ENCODE measurements at places on chromosomes 1 and 21.

DNA sequence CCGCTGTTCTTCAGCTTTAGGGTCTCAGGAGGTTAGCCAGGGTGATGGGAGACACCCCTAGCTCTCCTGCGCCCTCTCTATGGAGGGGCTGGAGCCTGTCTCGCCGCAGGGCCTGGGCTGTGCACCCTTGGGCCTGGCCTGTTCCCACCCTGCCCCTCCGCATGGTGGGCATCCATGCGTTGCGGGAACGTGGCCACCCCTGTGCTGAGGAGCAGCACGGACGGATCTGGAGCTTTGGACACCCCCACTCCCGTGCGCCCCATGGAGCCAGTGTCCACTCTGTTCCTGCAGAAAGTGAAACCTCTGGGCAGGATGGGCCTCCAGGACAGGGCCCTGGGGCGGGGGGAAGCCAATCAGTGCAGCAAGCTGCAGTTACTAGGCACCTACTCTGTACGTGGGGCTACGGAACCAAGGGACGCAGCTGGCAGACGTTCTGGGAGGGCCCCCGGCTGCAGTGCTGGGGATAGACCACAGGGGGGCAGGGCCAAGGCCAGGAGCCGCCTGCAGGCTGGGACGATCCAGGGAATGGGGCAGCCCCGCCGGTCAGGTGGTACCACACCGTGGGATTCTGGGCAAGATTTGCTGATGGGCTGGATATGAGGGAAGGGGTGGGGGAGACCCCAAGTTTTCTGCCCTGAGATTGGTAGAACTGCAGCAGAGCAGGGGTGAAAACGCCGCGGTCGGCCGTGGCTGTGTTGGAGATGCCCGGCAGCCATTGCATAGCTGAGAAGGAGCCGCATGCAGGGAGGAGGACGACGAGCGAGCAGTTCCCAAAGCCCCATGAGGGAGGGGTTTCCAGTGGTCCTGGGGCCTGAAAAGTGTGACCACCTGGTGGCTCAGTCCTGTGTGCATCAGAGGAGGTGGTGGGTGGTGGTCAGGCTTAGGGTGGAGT lies 43.3 kb downstream of the TP73 start:
- DNase-seq, result no peak

DNA sequence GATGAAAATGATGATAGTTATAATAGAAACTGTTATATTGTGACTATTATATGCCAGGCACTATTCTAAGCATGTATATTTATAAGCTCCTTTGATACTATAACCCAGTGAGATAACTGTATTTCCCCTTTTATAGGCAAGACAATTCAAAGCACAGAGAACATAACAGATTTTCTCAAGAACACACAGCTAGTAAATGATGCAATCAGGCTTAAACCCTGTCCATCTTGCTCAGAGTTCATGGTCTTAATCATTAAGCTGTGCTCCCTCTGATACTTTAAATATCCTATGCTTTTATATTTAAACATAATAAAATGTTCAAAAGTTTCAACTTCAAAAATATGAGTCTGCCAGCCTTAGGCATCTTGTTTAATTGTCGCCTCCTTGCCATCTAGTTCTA lies 88.6 kb downstream of the PHTF1 start:
- no peak for DNase-seq

- no peak for DNase-seq
These were observed 395.6 kb downstream of the NPHP4 start for GRCh38 chr1:5596651-5597050.

- DNase-seq, result no peak
These were observed 42.6 kb upstream of the EDN2 start for GRCh38 chr1:41526956-41527561.

- no peak for DNase-seq
These were observed 53.1 kb upstream of the ZNF648 start for GRCh38 chr1:182114627-182115023.

DNA sequence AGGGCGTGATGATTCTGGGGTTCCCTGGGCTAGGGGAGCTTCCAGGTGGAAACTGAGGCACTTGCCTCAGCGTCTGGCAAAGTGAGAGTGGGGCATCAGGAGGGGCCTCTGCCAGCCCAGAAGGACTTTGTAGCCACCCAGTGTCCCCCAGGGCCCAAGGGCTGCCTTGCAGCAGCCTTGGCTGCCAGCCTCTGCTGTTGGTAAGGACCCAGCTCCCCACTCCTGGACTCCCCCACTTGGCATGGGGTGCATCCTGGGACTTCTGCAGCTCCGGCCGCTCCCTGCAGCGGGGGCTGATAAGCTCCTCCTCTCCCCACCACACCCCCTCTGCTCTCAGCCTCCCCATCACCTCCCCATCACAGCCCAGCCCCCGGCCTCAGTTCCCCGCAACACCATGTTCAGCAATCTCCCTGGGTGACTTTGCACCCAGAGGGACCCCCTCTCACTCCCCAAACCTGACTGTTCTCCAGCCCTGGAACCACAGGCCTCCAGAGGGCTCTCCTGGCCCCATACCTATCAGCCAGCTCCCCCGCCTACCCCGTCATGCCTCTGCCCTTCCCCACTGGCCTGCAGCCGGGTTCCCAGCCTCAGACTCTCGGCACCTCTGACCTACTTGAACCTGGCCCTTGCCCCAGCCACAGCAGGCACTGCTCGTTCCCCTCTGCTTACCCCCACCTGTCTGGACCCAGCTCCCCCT lies 113.0 kb downstream of the CRYAA start:
- no peak for DNase-seq

GRCh38 chr1:59522925-59523505 lies 226.1 kb downstream of the FGGY start:
- DNase-seq, result no peak

- no peak for DNase-seq
These were observed 87.9 kb upstream of the HMCN1 start for GRCh38 chr1:185646202-185646683.

GRCh38 chr21:34003428-34003827 lies 70.0 kb upstream of the MRPS6 start:
- no peak for DNase-seq

- no peak for DNase-seq
These were observed 56.6 kb downstream of the SYT6 start for GRCh38 chr1:114097109-114097508.

GRCh38 chr1:165364568-165365133 lies 8.1 kb upstream of the LMX1A start:
- DNase-seq, result no peak

DNA sequence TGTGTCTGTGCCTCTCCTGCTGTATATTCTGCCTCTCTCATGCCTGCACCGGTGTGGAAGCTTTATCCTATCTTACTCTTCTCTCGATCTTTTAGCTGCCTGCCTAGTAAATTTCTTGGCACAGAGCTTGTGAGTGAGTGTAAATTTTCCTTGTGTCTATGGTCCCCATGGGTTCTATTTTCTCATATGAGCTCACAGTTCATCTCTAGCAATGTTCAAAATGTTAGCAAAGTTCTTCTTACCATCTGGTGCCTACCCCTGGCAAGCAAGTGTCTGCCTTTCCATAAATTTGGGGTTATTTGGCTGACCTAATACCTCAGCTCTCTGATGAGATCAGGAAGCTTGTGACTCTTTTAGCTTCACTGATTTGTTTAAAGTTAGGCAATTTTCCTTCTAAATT lies 572.1 kb upstream of the BRINP3 start:
- DNase-seq, result no peak

- DNase-seq, result peak; percentile 16
These were observed 8.3 kb downstream of the ACTRT2 start for GRCh38 chr1:3029481-3029961.

DNA sequence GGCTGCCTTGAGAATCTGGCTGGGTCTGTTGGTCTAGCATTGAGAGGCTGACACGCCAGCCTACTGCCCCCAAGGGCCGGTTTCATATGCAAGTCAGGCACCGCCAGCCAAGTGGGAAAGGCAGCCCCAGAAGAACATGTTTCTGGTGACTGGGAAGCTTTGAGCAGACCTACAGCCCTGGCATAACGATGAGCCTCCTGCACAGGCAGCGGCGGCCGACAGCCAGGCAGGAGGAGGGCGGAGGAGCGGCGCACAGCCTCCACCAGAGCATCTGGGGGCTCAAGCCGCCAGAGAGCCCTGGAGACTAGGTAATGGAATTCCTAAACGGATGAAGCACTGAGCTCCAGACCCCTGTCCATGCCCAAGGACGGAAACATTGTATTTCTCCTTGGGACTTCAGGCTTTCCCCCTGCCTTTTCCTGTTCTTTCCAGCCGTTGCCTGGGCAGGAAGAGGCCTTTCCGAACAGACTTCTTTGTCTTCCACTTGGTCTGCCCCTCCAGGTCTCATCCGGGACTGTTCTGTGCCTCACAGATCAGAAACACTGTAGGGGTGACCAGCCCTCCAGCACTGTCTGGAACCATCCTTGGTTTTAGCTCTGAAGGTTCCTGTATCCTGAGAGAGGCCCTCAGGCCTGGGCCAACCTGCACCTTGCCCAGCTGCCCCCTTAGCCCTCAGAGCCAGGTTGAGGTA lies 59.5 kb downstream of the IRF2BP2 start:
- no peak for DNase-seq

- DNase-seq, result no peak
These were observed 75.0 kb downstream of the PTPN14 start for GRCh38 chr1:214476229-214476985.

DNA sequence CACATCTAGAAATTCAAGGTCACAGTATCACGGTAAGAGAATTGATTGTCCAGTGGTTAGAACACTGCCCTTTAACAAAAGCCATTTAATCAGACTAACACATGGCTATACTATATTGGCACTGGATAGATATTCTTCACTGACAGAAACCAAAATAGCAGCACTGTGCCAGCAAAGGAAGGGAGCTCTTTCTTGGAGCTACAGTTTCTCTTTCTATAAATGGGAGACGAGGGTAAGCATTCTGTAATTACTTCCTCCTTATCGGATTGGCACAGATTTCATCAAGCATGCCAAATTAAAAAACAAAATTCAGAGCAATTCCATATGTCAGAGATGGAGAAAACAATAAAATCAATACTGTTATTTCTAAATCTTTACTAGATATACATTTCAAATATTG lies 115.7 kb upstream of the CACYBP start:
- no peak for DNase-seq

DNA sequence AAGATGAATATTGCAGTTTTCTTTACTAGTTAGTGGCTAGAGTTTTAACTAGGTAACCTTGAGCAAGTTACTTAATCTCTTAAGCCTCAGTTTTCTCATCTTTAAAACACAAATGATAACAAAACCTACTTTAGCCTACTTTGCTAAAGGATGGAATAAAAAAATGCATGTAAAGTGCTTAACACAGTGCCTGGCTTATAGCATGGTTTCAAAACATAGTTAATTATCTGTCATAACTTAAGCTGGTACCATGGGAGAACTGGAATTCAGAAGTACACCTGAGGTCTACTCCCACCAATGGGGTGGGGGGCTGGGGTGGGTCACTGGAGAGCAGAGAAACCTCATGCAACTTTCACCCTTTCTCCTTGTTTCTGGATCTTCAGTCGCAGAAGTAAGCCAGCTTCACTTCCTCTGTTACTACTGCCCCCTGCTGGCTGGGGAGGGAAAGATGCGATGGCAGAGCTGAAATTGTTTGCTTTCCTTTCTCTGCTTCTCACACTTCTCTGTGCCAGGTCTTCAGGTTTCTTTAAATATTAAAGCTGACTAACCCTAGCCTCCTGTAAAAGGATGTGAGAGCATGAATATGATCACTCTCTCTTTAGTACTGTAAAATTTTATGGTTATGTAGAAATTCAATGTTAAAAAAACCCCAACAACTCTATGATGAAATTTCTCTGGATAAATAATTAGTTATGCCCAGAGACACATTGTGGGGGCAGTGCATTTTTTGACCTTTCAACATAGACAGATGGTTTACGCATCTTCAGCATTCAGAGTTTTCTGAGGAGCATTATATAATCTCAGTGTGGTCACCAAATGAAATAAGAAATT lies 324.2 kb downstream of the HLX start:
- peak; percentile 61 for DNase-seq

- peak; percentile 40 for DNase-seq
These were observed 54.6 kb upstream of the ECE1 start for GRCh38 chr1:21344750-21345443.

GRCh38 chr1:199007423-199007822 lies 368.6 kb downstream of the PTPRC start:
- no peak for DNase-seq

DNA sequence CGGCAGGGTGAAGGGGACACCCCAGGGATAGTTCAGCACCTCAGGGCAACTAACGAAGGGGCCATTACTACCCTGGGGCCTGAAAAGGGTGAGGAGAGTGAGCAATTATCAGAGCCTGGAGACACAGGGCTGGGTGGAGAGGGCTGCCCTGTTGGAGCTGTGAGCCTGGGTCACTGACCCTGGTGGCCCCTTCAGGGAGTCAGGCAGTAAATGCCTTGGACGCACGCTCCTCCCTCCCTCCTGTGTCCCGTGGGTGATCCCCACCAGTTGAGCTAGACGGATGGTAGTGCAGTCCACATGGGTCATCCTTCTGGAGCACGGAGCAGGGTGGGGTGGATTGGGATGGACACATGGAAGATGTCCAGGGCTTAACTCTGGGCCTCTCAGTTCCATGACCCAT lies 305.3 kb downstream of the PTPRU start:
- DNase-seq, result no peak

DNA sequence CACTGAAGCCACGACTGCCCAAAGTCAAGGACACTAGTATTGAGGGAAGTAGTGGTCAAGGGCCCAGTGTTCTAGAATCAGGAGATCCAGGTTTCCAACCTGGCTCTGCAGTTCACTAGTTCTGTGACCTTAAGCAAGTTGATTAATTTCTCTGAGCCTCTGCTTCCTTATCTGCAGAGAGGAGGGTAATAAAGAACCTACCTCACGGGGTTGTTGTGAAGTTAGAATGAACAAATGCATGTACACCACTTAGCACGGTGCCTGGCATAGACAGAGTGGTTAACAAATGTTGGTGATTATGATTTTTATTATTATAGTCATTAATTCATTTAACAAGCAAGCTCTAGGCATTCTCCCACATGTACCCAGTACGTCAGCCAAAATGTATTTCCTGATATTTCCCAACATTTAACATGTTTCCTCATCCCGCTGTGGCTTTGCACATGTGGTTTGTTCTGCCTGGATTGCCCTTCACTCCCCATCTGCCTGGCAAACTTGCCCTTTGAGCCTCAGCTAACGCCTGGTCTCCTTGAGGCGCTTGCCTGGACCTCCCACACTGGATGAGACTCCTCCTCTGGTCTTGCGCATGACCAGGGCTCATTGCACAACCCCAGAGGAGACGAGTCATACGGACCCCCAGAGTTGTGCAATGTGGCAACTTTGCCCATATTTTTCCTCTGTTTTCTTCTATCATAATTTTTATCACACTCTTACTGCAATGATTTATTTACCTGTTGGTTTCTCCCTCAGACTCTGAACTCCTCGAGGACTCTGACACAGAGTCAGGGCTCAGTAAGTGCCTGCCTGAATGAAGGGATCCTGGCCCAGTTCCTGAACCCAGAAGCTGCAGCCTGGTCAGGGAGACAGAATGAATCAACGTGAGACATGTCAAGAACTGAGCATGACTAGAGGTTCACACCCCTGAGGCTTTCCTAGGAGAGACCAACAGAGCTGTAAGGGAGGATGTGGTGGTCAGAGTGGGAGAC lies 20.7 kb upstream of the MFSD2A start:
- DNase-seq, result no peak
